DMS53 (cell line): ENCODE measurements at places on chromosomes 4 and X.

GRCh38 chr4:151561551-151562256 lies 152.7 kb downstream of the FHIP1A start:
- DNase-seq, result no peak

GRCh38 chrX:148904421-148905111 lies 404.1 kb downstream of the AFF2 start:
- no peak for DNase-seq

GRCh38 chr4:145795521-145795920 lies 115.6 kb downstream of the C4orf51 start:
- DNase-seq, result no peak

- DNase-seq, result no peak
These were observed 14.8 kb downstream of the RPL34 start for GRCh38 chr4:108635070-108635655.

- DNase-seq, result no peak
These were observed 50.8 kb downstream of the LRP2BP start for GRCh38 chr4:185344743-185345538.

DNA sequence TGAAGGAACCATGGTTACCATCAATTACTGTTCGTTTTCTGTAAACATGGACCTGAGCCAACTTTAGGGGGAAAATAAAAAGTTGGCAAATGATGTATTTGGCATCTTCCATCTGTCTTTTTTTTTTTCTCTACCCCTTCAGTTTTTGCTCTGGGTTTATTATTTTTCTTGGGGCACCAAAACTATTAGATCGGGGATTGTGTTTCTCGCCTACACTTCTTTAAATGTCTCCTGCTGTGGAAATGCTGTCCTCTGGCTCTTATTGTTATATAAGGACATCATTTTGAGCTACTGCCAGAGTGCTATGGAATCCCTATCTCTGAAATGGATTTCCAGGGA lies 234.0 kb upstream of the SLIT2 start:
- DNase-seq, result no peak

- peak; percentile 24 for DNase-seq
These were observed 35.9 kb downstream of the ADGRG4 start for GRCh38 chrX:136336623-136337022.

- no peak for DNase-seq
These were observed at the start of gene GPR34 for GRCh38 chrX:41688835-41689234. Gene GPR34 (plus strand): TSS chrX:41688973. CDS start chrX:41695634, 6,661 bp downstream.

DNA sequence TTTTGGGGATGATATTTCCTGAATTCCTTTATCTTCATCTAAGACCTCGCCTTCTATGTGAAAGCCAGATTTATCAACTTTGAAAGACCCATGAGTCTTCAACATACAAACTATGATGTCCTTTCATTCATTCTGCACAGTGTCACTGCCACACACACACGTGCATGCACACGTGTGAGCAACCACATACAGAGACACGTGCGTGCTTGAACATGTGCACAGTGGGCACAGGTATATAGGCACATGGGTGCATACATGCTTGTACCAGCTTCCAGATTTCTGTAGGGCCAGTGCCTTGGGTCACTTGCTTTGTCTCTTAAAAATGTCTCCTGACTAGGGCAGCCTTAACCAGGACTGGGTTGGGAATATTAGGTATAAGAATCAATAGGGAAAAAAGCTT lies 49.1 kb upstream of the RBPJ start:
- DNase-seq, result no peak

DNA sequence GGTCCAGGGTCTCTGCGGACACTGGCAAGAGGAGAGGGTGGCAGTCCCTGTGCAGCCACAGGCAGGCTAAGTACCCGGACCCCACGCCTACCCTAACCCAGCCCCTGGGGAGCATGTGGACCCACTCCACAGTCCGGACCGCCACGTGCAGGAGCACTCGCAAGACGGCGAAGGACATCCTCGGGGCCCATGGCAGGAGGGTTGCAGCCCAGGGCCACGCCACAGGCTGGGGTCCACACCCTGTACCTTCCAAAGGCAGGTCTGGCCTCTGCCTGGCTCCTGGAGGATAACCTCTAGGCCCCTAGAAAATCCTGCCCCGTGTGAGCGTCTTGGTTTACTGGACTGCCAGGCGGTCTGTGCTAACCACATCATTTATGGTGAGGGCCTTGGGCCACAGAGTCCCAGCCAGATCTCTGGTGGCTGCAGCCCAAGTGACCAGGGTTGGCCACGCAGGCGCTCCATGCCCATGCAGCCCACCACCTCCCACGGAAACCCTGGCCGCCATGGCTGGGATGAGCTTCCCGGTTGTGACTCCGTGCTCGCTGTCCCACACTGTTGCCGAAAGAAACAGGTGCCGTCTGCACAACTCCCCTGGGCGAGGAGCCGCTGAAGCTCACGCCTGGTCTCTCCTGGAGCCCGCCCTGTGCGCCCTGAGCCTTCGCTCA lies 10.0 kb downstream of the CCNQ start:
- no peak for DNase-seq
